GM18507 (cell line): ENCODE measurements at places on chromosomes 4 and X.

DNA sequence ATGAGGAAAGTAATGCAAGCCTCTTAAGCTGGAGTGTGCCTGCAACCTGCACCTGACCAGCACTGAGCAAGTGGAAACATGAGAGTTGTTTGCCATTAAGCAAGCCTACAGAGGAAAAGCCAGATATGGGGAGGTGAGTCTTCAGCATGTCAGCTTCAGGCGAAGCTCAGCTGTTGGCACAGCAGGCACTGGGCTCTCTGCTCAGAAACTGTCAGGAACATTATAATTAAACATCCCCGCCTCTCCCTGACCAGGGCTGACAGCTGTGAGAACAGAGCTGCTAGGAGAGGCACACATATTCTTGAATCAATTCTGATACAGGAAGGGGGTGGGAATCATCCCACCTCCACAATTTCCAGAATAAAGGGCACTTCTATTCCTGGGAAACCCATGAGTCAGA lies 19.0 kb upstream of the DCX start:
- DNase-seq: no peak

DNA sequence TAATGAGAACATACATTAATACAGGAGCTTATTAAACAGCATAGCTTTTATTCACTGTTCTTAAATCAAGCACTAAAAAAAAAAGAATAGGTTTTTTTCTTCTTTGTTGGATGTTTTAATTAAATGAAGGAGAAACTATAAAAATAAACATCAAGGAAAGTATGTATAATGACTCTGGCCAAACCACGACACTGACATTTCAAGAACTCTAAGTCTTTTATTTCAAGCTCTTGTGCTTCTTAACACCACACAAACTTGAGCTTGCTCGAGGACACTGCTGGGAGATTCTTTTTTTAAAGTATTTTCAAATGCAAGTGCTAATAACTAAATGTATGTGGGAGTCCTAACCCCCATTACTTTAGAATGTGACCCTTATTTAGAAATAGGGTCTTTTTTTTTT lies 204.9 kb upstream of the PPARGC1A start:
- DNase-seq: no peak

- DNase-seq: no peak
Measured at GRCh38 chrX:150813922-150814321, 84.5 kb downstream of the CD99L2 start.

- no peak for DNase-seq
Measured at GRCh38 chrX:76127341-76127740, 45.5 kb upstream of the PBDC1 start.

DNA sequence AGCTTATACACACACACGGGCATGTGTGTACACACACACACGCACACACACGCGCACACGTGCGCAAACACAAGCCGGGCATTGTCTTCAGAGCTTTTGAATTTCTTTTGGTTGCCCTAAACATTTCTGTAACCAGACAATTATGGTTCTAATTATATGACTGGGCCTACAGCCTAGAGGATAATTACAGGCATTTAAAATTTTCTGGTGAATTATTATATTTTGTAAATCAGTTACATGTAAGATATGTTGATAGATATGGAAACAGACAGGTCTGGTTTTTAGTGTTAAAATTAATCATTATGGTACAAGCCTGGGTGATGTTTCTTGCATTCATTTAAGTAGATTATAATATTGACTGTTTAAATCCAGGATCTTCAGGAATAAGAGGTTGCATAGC lies 1120.5 kb downstream of the ADGRL3 start:
- no peak for DNase-seq

DNA sequence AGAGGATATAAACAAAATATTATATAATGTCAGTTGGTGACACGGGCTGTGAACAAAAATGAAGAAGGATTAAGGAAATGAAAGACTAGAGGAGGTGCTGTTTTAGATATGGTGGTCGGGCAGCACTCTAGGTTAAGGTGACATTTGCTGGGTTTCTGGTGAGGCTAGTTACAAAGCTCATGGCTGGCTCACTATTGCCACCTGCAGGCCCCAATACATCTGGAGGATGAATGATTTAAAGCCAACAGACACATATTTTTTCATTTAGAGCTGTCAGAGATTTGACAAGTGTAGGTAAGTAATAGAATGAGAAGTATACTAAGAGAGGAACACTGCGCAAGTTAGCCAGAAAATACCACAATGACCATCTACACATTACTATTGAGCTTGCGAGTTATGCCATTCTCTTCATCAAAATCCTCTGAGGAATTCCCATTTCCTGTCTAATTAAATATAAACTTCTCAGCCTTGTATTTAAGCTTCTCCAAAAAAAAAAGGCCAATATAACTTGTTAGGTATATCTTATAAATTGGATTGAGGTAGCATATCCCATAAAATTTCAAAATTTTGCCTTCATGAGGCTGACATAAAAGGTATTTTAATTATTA lies 6.4 kb upstream of the FGG start:
- no peak for DNase-seq

DNA sequence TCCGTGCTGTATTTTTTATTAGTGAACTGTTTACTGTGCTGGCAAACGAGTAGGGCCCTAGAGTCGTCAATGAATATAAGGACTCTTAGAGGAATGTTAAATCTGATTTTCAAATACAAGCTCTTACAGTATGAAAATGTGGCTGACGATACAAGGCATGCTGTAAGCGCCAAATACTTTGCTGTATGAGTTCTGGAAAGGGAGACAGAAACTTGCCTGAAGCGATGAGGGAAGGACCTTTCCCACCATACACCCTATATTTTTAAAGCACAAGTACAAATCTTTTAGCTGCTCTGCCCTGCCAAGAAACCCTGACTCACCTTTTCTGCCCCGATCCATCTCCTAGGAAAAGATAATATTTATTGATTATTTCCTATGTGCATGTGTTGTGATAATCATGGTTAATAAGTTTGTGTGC lies 15.7 kb upstream of the RUFY3 start:
- no peak for DNase-seq
